ENCODE measurements at places on chromosomes 12 and 14.

DNA sequence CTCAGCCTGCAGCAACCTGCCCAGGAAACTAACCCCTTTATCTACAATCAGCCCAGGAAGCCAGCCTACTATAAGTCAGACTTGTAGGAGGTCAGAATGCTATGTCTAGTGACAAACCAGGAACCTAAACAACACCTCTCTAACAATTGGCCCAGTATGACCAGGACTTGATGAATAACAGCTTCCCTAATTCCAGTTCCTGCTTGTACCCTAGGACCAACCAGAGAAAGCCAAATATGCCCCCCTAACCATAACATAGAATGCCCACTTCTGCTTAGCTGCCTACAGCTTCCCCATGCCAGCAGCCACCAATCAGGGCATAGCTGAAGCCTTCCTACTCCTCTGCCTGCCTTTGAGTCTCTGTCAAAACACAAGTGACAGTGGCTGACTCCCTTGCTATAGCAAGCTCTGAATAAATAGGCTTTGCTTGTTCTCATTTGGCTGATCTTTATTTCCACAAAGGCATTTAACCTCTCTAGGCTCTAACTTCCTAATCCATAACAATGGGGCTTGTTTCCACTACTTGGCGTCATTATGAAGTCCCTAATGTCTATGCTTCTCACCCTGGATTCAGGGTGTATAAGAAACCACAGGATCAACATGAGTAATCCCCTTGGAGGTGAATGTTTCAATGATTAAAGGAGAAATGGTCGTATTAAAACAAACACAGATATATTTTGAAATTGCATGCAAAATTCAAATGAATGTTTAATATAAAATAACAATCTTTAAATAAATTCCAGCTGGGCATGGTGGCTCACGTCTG, 220.2 kb downstream of the ANO6 start:
- DNase-seq, result no peak

DNA sequence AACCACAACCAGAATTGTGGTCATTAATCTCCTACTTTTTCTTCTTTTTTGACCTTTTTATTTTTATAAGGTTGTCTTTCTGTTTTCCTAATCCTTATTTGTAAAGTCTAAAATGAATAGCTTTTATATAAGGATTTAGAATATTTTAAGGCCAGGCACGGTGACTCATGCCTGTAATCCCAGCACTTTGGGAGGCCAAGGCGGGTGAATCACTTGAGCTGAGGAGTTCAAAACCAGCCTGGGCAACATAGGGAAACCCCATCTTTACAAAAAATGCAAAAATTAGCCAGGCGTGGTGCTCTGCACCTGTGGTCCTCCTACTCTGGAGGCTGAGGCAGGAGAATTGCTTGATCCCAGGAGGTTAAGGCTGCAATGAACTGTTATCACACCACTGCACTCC, 55.1 kb downstream of the IFT81 start:
- no peak for DNase-seq

DNA sequence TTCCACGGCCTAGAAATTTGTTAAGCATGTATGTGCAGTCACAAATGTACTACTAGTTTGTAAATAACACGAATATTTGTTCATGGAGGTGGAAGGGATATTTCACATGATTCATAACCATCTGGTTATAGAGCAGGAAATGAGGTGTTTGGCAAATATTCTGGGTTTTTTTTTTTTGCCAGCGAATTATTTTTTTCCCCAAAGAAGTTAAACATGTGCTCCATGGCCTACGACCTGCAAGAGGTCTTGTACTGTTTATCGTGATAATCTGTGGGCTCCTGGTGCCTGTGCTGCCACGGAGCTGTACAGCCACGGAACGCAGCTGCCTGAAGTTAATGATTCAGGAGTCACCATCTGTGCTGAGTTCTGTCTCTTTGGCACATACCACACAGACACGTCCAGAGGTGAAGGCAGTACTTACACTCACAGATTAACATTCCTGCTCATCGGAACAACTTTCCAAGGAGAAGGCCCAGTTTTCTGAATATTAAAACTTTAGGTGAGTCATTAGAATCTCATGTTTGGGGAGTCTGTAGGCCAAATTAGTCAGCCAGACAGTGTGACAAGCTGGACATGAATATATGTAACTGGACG, 156.3 kb downstream of the TMX1 start:
- DNase-seq, result no peak

- DNase-seq, result no peak
These were observed 120.0 kb downstream of the KCNA5 start for GRCh38 chr12:5163661-5164060.

DNA sequence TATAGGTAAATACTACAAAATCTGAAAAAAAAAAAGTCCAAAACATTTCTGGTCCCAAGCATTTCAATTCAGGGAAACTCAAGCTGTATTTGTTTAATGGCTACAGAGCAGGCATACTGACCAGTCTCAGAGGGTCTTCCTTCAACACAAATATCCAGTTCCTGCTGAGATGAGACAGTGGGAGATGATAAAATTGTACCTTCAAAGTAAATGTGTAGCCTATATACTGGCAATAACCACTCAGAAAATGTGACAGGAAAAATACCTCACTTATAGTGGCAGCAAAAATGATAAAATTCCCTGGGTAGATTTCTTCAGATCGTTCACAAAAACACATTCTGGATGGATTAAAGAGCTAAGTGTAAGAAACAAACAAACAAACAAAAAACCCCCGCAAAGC, 102.0 kb upstream of the FUT8 start:
- DNase-seq, result no peak

DNA sequence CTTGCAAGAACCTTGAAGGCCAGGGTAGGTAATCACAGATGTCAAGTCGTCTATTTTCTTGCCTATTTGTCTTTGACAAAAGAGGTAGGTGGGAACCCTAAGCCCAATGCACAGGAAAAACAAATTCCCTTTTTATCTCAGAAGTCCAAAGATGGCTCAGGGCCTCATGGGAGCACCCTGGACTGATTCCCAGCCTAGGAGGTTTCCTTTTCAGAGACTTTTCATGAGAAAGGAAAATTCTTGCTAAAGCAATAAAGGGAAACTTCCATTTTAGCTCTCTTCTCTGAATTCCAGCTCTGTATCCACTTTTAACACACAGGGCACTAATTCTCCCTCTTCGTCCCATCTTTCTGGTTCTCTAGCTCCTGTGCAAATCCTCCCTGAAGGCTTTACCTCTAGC, 1.2 kb downstream of the ZNF641 start:
- DNase-seq, result no peak

- no peak for DNase-seq
These were observed 1252.9 kb upstream of the TMEM132C start for GRCh38 chr12:127014079-127014478.

DNA sequence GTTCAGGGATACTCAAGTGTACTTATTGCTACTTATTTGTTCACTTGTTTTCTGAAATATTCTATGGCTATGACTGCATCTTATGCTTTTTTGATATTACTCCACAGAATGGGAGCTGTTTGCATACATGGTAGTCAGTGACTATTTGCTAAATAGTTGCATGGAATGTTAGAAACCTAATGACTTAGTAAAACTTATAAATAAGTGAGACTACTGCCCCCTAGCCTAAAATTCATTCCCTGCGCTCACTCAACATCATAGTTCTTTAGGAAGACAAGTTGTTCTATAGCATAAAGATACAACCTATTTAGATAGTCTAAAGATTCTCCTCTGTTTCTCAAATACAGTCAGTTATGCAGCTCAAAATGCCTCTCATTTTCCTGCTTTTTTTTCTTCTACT, 305.5 kb downstream of the CEP128 start:
- DNase-seq, result no peak

- DNase-seq, result no peak
These were observed 190.2 kb upstream of the AMIGO2 start for GRCh38 chr12:47269916-47270315.

DNA sequence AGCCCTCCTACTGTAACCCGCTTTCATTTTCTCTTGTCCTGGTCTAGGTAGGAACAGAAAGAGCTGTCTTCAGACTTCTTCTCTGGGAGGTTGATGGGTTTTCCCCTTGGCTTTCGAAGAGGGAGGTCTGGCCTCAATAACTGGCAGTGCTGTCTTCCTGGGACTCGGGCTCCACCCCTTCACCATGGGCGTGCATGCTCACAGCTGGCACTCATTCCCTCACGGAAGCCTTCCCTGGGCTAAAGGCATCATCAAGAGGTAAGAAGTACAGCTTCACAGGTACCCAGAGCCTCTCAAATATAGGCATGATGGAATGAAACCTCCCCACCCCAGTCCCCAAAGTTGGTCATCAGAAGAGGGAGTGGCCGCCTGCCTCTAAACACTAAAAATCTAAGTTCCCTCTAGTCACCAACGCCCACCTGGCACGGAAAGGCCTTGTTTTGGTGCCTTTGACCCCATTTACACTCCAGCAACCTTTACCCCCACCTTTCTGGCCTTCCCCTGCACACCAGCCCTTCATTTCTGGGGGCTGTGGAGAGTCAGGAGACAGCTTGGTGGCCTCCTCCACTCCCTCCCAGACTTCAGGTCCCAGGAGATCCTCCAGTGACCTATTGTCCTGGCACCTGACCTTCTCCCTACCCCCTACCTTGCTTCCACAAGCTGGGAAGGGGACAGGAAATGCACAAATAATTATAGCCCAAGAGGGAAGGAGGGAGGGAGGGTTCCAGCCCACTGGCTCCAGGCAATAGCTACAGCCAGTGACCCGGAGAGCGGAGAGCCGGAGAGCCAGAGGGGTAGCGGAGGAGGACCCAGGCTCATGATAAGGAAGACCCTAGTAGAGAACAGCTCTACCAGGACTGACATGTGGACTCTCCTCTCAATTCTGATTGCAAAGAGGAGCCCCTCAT, 2.8 kb downstream of the RAPGEF3 start:
- no peak for DNase-seq

- DNase-seq, result no peak
These were observed 113.7 kb downstream of the NCOR2 start for GRCh38 chr12:124453419-124454351.

Data from NCI-H1048 (cell line).